Endothelial cell (in vitro differentiated cells): ENCODE measurements at places on chromosomes 12 and 14.
A peak's percentile ranks its signal among the peaks of the same experiment; 100 is the strongest.

DNA sequence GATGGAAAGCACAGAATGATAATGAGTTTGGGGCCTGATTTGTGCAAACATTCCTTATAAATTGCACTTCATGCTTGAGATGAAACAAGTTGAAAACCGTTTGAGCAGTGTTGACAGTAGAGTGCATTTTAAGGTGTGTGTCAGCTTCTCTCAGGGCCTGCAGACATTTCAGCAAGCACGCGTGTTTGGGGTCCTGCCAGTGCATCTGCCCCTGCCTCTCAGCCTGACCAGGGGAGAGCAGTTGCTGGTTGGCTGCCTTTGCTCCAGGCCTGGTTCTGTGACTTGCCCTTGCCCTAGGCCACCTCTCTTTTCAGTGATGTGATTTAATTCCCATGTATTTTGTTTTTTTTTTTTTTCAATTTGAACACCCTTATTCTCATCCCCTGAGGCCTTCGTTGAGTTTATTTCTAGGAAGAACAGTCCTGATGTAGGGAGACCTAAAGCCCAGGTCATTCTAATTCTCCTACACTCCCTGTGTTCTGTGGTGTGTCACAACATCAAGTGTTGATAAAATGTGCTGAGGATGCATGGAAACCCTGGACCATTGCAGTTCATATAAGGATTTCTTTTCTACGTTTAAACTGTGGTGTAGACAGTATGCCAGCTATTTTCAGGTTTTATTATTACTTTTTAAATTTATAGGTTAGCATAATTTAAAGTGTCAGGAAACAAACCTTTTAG is 40.1 kb upstream of the AMN start:
- no peak for DNase-seq

GRCh38 chr12:117037289-117038022 is 61.8 kb downstream of the TESC start:
- DNase-seq, result no peak

- DNase-seq, result no peak
These were observed 88.1 kb upstream of the CCDC175 start for GRCh38 chr14:59664741-59665140.

GRCh38 chr12:124586756-124587155 is 19.3 kb upstream of the NCOR2 start:
- no peak for DNase-seq

DNA sequence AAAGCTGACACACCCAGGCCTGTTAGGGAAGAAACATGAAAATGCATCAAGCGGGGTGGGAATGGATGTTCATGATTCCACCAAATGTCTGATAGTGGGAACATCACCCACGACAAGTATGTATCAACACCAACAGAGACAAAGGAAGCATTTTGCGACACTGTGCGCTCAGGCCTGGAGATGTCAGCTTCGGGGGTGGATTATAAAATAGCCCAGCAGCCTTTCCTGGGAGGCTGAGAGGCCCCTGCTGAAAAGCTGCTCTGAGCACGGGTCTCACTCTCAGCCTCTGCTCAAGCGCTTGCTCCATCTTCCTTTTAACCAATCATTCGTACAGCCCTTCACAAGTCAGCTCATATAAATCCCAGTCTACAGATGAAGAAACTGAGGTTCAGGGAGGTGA is 213.5 kb downstream of the BCL11B start:
- no peak for DNase-seq

GRCh38 chr12:15882118-15882971 is at the start of gene STRAP:
TSS of gene STRAP (plus strand) at chr12:15882387. CDS start at chr12:15882708, 321 bp downstream.
- DNase-seq, result peak; percentile 92

GRCh38 chr12:122412851-122413433 is 9.5 kb downstream of the CLIP1 start:
- no peak for DNase-seq

- peak; percentile 5 for DNase-seq
These were observed 1.4 kb downstream of the NIN start for GRCh38 chr14:50829489-50830043.

- no peak for DNase-seq
These were observed 4.3 kb downstream of the PLEKHG6 start for GRCh38 chr12:6314776-6315175.

- no peak for DNase-seq
These were observed 166.0 kb upstream of the NOS1 start for GRCh38 chr12:117527479-117527855.

- no peak for DNase-seq
These were observed 783 bp upstream of the TUBA1B start for GRCh38 chr12:49131894-49132461.
